Hindlimb muscle (tissue), 1 donor: ENCODE measurements at places on chromosomes 3 and 15. TPM values are rescaled to one million over a fixed set of nuclear protein-coding genes. Genes with fewer than 3 reads are reported as not detected.

Gene CCR1
- 3.1 TPM for polyA plus RNA-seq

DNA sequence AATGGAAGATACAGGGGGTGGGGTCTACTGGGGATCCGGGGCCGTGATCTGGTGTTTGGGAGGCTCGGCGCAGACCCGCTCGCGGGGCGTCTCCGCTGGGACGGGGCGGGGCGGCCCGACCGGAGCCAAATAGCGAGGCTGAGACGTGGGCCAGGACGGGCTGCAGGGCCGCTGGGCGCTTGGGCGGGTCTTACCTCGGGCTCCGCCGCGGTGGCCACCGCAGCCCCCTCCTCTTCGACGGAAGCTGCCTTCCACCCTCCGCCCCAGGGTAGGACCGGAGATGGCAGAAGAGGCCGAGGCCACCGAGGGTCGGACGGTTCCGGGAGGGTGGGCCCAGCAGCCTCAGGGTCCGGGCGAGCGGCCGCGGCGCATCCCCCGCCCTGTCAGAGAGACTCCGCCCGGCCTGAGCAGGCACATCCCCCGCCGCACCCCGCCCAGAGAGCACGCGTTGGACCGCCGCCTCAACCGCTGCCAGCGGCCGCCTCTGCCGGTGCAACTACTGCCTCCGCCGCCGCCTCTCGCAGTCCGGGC lies 399 bp downstream of the MYO9A start:
- peak; percentile 87 for DNase-seq

DNA sequence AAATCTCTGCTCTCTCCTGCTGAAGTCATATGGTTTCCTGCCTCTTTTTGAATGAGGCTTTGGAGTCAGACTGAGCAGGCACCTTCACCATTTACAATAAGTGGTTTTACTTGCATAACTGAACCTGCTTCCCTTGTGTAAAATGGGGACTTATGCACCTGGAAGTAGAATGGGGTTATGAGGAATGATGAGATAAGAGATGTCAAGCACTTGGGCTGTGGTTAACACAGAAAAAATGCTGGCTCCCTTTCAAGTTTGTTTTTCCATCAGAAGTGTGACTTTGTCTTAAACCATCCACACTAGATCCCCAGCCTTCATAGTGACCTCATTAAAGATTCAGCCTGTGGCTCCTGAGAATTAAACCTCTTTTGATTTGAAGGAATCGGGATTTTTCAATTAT lies 5.2 kb downstream of the EXOSC7 start:
- no peak for DNase-seq

- no peak for DNase-seq
Measured at GRCh38 chr3:62144482-62144881, 228.9 kb downstream of the FEZF2 start.

DNA sequence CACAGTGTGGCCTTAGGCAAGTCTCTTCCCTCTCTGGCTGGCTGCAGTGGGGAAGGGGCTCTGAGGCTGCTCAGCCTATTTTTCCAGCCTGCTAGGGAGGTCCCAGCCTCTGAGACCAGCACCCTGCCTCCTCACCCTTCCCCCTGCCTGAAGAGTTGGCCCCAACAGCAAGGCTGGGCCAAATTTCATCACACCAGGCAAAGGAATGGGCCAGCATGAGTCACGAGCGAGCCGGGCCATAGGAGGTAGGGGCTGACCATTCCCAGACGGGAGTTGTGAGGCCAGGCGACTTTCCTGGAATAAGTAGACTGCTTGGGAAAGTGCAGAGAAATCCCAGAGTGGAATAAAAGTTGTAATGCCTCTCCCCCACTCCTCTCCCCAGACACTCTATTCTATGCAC lies 5.7 kb upstream of the FBLN2 start:
- no peak for DNase-seq

Gene GHSR
- not detected for polyA plus RNA-seq

DNA sequence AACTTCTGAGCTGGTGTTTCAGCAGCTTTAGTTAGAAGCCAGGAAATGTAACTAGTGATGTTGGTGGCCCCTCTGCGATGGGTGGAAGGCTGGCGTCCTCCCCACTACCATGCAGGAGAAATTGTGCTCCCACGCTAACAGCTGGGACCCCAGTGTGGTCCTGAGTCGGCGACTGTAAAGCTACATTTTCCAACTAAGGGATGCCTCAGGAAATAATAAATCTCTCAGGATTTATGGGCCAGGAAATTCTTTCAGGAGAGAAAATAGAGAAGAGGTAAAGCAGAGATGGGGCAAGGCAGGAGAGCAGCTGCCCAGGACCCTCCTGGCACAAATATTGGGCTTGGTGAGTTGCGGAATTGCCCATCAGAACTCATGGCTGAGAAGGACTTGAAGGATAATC lies 186.9 kb downstream of the OPA1 start:
- no peak for DNase-seq

DNA sequence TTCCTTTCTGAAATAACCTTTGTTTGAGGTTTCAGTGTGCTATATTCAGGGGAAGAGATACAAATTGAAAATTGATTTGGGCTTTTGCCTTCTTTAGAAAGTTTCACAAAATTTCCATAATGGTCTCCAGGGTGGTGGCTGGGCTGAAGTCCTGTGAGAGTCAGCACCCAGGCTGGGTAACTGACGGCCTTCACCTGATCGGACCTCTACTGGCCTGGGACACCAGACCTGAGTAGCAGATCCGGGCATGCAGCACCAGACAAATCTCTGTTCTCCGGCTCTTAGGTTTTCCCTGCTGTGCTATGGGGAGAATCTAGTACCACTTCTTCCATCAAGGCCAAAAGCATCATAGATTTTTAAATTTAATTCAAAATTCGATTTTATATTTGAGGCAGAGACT lies 133.0 kb upstream of the LMCD1 start:
- no peak for DNase-seq

Gene NMNAT3
- polyA plus RNA-seq = 4.0 TPM

Gene CHRNA3
- 0.14 TPM for polyA plus RNA-seq

Gene PLIN1
- polyA plus RNA-seq = 12.4 TPM

DNA sequence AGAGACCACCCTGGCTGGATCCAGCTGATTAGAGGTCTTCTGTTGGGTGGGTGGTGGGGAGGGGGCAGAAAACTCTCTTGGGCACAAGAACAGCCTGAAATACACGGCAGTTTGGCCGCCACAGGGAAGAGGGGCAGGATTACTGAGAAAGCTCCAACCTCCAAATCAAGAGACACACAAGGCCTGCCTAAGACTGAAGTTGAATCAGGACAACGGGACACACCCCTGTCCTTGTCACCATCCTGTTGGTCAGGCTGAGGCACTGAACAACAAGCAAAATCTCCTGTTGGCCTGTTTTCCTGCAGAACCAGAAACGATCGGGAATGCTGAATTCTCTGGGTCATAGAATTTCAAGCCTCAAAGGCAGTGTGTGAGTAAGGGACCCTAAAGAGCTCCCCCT lies 247.8 kb downstream of the FAM43A start:
- DNase-seq = no peak

Gene KBTBD8
- 2.8 TPM for polyA plus RNA-seq

- DNase-seq = no peak
Measured at GRCh38 chr3:124516333-124516732, 213.9 kb upstream of the UMPS start.

DNA sequence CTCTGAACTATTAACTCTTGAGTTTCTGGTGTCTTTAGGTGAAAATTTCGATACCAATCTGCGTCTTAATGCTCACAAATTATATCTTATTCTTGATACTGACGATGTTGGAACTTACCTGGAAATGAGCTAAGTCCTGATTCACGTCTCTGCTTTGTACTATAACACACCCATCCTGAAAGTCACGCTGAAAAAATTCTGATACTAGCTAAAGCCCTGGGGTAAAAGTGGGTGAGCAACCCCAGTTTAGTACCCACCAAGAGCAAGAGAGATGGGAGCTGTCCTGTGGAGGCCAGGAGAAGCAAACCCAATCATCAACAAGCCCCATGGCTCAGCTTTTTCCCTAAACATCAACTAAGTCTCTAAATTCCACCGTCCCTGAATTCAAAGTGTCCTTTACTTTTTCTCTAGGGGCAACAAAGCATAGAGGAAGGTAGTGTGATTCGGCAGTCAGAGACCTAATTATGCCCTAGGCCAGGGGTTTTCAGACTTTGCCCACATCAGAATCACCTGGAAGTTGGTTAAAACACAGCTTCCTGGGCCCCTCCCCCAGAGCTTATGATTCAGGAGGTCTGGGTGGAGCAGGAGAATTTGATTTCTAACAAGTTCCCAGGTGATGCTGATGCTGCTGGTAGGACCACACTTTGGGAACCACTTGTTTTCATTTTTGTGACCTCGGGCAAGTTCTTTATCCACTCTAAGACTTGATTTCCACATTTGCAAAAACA lies 90.2 kb downstream of the OSBPL10 start:
- no peak for DNase-seq

Gene ITGA11
- 2.3 TPM for polyA plus RNA-seq

Gene WNT5A
- polyA plus RNA-seq = 10.8 TPM

DNA sequence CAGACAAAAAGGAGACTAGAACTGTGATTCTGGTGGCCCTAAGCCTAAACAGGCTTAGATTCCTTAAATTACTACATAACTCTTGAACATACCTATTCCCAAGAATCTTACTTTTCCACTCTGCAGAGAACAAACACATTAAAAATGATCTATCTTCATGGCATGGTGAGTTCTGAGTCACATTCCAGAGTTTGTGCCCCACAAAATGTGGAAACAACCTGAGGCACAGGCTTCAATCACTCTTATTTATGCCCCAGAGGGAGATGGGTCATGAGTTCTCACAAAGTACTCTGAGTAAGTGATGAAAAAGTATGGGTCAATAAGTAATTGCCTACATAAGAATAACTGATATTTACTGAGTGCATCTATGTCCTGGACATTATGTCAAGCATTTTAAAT lies 137.5 kb upstream of the SLC2A2 start:
- no peak for DNase-seq

DNA sequence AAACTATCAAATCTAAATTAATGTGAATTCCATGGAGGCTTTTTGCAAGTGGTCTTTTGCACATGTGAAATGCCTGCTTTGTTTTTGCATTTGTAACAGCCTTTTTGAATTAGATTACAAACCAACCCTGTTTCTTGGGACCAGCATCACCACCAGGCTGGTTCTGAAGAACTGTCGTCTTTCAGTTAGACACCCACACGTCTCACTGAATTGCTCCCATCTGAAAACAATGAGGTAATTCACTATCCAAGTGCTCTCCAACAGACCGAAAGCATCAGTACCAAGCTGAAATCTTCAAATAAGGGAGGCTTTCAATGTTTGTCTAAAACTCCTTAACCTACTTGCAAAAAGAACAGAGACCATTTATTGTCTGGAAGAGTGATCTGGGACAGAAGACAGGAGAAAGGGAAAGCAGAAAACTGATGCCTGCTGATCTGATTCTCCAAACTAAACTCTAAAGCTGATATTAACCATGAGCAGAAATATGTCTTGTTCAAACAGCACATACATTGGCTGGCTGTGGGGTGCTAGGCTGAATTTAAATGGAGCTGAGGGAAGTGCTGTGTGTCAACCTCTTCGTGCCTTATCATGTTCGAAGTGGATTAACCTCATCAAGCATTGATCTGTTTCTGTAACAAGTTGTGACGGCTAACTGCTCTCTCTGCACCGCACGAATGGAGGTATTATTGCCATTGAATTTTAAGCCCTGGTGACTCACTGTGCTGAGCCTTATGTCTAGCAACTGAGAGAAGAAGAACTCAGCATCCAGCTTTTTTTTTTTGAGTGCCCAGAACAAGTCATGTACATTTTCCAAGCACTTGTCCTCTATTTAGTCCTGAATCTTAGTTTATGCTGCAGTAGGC lies 213.7 kb upstream of the P2RY1 start:
- no peak for DNase-seq

DNA sequence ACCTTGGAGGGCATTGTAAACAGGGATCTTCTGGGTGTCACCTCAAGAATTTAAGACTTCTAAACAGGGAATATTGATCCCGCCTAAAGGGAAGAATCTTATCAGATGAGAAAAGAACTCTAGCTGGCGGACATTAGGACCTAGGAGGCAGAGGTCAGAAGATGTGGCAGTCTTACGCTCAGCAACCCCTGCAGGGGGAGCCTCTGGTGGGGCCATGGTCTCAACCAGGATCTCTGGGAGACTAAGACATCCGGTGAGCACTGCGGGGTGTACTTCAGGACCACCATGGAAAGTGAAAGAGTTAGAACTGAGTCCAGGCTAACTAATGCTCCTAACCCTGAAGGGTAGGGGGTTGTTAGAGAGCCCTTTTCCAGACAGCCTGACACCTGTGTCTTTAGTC lies 295.2 kb downstream of the VGLL3 start:
- no peak for DNase-seq

DNA sequence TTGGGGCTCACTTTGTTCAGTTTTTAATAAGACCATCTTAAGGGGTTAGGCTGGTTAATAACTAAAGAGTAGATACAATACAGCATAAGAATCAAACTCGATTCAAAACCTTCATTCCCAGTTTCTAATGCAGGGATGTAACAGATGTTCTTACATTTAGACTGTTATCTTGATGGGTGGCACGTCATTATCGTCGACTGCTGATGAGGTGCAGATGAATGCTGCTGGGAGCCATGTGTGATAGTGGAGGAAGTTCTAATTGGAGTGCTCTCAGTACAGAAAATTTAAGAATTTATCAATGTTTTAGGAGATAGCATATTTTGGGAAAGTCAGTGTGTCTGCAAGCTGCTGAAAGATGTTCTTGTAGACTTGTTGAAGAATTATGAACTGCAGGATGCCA lies 331.5 kb downstream of the PTPRG start:
- no peak for DNase-seq

DNA sequence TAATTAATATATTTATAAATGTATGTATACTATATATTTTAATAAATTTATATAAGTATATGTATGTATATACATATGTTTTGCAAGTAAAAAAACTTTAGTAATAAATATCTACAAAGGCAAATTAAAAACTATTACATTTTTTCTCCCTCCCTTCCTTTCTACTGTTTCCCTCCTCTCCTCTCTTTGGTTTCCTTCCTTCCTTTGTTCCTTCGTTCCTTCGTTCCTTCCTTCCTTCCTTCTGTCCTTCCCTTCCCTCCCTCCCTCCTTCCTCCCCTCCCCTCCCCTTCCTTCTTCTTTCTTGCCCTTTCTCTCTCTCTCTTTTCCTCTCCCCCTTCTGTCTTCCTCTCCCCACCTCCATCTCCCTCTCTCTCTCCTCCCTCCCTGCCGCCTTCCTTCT lies 423.6 kb downstream of the LPP start:
- DNase-seq = no peak

- DNase-seq = peak; percentile 74
Measured at GRCh38 chr15:93036951-93037819, 51.8 kb downstream of the RGMA start.

Gene MEGF11
- 0.26 TPM for polyA plus RNA-seq

DNA sequence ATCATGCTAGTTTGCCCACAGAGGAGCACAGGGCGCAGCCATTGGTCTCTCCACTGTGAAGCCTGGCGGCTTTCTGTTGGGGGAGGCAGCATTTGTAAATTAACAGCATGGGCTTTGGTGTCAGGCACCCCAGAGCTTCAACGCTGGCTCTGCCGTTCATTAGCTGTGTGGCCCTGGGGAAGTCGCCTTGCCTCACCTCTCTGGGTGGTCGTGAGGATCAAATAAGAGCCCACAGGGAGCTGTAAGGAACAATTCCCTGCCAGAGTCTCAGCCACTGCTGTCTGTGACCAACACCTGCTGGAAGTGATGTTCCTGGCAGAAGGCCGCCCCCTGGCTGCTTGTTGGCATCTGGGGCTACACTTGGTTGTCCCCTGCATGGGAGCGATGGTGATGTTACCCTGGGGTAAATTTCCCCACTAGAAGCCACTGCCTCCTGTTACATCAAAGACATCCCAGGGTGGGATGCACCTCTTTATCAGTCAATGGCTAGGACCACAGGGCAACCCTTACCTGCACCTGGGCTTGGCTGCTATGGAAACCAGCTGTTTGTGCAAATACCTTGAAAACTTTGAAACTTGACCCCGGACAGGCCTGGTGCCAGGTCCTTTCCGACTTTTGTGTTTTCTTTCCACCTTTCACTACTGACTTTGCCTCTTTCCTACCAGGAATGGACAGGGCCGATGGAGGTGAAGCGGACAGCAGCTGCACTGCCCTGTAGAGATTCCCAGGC lies 36.9 kb downstream of the DNASE1L3 start:
- no peak for DNase-seq
